ENCODE measurements at places on chromosomes 5 and 9.

DNA sequence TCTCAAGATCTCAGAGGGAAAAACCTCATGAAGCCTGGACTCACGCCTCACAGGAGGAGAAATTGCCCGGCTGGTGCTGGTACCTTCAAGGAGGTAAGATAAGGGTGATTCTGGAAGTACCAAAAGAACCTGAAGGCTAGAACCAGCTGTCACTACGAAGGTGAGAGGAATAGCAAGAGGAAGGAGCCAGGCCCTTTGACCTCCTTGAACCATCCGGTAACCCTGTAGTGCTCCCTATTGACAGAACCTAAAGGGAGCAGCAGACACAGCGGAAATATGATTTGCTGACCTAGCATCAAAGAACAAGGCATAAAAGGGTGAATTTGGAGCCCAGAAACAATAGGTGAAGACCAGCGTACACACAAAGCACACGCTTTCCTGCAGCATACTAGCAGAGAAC is 92.2 kb downstream of the DOCK8 start:
- no peak for DNase-seq

DNA sequence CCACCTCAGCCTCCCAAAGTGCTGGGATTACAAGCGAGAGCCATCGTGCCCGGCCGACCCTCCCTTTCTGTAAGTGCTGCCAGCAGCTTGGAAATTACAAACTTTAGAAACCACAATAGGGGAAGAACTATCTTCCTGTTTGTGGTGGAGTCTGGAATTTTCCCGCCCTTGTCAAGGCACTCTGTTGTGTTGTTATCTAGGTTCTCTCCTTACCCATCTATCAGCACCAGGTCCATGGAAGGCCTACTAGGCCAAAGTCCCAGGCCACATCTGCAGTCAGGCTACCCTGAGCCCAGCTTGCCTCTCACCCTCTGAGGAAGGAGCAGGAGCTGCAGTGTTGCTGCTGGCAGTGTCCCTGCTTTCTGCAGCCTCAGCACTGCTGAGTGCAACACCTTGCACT is 214.9 kb downstream of the MCTP1 start:
- no peak for DNase-seq

DNA sequence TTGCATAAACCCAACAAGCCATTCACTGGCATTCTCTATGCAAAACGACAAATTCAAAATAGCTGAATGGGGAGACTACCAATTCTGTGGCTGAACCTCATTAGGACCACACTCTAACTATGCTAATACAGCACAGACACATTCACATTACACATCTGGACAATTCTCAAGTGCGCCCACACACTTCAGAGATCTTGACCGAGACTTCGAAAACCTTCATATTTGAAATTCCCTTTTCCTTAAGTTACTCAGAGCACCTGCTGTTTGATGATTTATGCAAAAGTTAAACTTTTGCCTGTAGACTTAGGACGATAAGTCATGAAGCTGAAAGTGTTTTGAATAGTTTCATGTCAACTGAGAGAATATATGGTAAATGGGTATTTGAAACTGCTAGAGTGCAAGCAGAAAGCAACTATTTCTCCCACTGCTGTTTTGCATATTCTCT is 111.9 kb downstream of the FBN2 start:
- DNase-seq: no peak

GRCh38 chr5:17203329-17204132 is 13.9 kb upstream of the BASP1 start:
- DNase-seq: peak; percentile 70

GRCh38 chr5:68000805-68001204 is 214.8 kb upstream of the PIK3R1 start:
- DNase-seq: no peak

DNA sequence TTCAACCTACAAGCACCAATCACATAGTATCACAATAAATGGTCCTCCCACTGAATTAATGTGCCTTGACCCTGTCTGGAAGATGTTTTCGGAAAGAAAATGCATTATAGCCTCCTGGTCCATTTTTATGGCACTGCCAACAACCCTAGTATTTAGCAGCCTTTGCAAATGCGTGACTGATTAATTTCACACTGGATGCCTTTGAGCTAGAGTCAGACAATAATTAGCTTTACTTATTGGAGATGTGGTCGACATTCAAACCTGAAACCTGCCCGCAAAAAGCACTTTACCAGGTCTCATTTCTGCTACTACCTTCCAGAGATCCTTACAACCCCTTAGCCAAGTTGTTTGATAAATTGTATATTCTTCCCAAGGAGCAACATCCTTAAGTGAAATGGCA is 119.3 kb upstream of the DPYSL3 start:
- DNase-seq: no peak

- peak; percentile 37 for DNase-seq
Measured at GRCh38 chr9:8857068-8857925, 1057.7 kb upstream of the DMAC1 start.

GRCh38 chr9:93010704-93011103 is 47.8 kb upstream of the SUSD3 start:
- no peak for DNase-seq

- no peak for DNase-seq
Measured at GRCh38 chr9:73049280-73049679, 96.4 kb upstream of the ALDH1A1 start.

- DNase-seq: peak; percentile 41
Measured at GRCh38 chr9:87160148-87161102, 213.1 kb upstream of the GAS1 start.

DNA sequence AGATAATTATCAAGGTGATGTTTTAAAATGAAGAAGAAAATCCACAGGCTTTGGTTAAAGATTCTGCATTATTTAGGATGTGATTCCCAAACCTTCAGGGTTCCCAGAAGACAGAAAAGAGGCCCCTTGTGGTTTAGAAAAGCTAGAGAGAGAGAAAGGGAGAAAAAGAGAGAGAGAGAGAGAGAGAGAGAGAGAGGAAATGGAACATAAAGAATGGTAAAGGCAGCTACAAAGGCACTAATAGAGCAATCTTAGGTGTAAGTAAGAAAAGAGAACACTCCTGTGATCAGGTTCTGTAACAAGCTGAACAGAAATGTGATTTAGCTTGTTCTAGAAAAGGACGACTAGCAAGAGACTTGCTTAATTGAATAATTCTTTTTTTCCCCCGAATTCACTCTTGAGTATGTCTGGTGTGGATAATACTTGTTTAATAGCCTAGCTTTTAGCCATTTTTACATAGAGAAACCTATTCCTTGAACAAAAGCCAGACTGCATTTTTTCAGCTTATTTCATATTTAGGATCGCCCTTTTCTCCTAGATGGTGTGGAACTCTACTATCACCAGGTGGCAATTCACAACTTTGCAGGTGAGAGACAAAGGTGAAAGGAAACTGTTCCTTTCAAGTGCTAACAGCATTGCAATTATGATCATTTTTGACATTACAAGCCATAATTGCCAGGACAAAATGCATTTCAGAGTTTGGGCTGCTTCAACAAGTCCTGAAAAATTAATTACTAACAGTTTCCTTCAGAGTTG is 57.6 kb upstream of the SH3GL2 start:
- DNase-seq: no peak

GRCh38 chr9:126058591-126058990 is 268.0 kb upstream of the MVB12B start:
- no peak for DNase-seq

- no peak for DNase-seq
Measured at GRCh38 chr9:13804532-13804931, 509.4 kb downstream of the NFIB start.

- DNase-seq: no peak
Measured at GRCh38 chr5:134236318-134236717, 10.4 kb upstream of the PPP2CA start.

DNA sequence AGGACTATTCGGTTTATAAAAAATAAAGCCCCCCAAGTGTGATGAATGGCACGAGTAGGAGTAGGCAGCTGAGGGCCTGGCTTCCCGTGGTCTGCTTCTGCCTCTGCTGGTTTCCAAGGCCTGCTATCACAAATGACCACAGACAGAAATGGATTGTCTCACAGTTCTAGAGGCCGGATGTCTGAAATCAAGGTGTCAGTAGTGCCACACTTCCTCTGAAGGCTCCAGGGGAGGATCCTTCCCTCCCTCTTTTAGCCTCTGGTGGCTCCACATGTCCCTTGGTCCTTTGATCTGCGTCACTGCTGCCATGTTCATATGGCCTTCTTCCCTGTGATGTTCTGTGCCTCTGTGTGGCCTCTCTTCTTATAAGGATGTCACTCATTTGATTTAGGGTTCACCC is 15.1 kb downstream of the PRKACG start:
- no peak for DNase-seq

DNA sequence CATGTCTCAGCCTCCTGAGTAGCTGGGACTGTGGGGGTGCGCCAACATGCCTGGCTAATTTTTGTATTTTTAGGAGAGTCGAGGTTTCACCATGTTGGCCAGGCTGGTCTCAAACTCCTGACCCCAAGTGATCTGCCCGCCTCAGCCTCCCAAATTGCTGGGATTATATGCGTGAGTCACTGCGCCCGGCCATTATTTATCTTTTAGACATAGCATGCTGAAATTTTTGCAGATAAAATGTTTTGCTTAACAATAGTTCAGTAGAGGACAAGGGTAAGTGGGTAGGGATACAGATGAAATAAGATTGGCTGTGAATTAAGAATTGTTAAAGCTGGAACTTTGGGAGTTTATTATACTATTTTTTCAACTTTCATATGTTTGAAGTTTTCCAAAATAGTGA is 150.8 kb upstream of the GRHPR start:
- DNase-seq: no peak

DNA sequence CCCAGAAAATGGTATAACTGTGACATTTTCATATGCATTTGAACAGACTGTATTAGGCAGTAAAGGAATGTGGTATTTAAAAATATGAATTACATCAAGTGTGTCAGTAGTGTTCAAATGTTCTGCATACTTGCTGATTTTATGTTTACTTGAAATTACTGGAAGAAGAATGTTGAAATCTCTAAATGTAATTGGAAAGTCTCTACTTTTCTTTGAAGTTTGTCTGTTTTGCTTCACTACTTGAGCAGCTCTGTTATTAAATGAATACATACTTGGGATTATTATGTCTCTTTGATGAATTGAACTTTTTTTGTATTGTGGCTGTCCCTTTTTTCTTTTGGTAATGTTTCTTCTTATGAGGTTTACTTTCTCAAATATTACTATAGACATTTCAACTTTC is 205.6 kb downstream of the TAF11L14 start:
- DNase-seq: no peak

DNA sequence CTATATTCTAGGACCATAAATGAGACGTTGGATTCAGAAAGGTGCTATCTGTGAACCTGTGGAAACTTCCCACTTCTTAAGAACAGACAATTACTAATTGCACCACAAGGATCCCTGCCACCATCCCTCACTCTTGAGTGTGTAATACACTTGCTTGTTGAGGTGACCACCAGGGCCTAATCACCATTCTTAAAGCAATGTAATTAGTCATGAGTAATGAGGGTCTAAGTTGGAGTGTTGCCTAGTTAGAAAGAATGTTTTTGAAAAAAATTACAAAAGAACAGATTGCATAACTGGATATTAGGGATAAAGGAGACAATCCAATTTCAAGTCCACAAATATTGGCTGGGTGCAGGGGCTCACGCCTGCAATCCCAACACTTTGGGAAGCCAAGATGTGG is 56.9 kb upstream of the TRIO start:
- DNase-seq: no peak

DNA sequence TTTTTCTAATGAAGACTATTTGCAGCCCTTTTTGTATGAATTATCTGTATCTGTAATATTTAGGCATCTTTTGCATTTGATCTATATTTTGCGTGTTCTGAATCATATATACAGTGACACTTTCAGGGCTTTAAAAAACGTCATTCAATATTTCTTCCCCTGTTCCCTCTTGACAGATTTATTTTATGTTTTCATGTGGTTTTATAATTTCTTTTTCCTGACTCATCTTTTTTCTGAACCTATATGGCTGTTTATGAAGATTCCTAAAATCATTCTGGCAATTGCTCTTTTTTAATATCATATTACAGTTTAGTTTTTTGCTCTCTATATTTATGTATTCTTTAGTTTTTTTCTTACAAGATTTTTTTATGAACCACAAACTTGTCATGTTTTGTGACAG is 67.6 kb downstream of the SMARCA2 start:
- DNase-seq: no peak

DNA sequence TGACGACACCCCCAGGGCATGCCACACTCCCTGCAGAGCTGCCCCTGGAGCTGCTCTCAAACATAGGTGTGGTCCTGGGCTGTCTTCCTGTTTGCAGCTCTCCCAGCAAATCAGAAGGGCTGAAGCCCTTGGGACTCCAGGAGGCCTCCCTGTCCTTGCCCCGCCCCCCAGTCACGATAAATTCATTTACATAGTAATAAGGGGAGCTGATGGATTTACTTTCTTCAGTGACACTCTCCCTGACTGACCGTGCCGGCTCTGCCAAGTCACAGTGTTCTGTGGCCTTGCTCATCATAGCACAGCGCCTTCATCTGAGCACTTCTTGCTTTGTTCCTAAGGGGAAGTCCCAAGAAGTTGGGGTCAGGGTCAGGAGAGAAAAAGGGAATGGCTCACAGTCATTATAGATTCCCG is 121.4 kb downstream of the ENC1 start:
- DNase-seq: no peak
